NCI-H774 (cell line): ENCODE measurements at places on chromosomes 2 and 18.

GRCh38 chr2:168699844-168700417 lies 102.5 kb upstream of the NOSTRIN start:
- DNase-seq: no peak

GRCh38 chr2:2085533-2085932 lies 245.5 kb downstream of the MYT1L start:
- no peak for DNase-seq

DNA sequence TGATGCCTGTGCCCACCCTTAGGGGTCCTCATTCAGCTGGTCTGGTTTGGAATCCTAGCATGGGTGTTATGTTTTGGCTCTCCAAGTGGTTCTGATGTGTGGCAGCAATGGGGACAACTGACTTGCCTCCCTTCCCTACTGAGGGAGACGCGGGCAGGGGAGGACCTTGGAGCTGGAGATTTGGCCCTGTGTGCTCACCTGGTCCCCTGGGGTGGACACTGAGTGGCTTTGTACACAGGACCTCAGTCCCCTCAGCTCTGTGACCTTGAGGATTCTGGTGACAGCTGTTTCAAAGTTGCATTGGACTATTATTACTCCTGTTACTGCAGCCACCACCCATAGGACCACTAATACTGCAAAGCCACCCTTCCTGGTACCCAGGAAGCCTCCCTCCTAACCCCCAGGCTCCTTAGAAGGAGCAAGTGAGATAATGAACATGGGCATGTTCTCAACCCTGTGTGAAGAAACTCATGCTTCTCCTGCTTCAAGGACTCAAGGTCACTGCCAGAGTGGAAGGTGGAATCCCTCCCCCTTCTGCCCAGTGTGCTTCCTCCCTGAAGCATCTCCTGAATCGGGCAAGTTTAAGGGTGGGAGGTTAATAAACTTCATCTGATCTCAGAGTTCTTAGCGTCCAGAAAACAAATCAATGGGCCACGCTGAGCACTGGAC lies 26.5 kb downstream of the TMEM182 start:
- no peak for DNase-seq

GRCh38 chr18:23964282-23965238 lies 50.0 kb upstream of the TTC39C start:
- DNase-seq: no peak

DNA sequence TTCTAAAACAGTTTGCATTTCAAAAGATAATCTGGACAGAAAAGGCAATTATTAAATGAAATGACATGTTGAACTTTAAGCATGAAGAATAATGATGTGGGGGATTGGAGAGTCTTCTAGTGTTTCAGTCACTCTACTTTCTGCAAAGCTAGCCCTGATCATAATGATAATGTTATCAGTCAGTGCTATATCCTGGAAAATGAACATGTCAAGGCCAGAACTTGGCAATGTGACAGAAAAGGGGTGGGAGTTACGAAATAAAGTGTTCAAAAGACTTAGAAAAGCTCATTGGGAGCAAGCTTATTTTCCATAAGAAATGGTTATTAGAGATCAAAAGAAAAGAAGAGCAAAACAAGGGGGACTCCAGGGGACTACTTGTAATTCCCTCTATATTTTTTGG lies 288.5 kb upstream of the SLC8A1 start:
- no peak for DNase-seq

DNA sequence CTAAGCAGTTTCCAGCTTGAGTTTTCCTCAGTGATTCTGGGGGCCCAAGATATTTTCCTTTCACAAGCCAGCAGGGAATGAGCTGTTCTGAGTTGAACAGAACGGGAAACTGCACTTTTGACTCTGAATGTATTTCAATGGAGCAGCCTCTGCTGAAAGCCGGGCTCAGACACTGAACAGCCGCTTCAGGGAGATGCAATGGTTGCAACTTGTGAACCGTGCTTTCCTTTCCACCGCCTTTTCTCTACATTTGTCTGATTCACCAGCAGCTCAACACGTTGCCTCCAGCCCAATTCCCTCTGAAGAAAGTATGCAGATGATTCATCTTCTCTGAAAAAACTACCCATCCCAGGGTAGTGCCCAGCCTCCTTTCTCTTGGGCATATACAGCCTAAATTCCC lies 119.3 kb upstream of the PKDCC start:
- no peak for DNase-seq

DNA sequence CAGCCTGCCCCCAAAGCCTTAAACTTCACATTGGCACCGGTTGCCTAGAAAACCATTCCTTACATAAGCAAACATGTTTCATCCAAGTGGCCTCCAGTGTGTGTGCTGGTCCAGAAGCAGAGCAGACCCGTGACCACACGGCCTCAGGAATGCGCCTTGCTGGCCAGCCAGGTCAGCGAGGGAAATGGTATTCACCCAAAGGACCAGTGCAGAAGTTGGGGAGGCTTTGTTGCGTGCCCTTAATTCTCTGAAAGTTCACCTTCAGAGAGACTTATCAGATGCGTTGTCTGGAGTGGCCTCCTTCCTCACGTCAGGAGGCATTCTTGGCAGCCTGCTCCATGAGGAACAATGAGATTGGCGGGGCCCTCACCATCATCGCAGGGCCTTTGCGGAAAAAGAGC lies 25.9 kb downstream of the NRP2 start:
- no peak for DNase-seq

- no peak for DNase-seq
Measured at GRCh38 chr2:43266711-43267111, 40.3 kb upstream of the ZFP36L2 start.

GRCh38 chr2:188403676-188404075 lies 112.0 kb downstream of the GULP1 start:
- DNase-seq: no peak

DNA sequence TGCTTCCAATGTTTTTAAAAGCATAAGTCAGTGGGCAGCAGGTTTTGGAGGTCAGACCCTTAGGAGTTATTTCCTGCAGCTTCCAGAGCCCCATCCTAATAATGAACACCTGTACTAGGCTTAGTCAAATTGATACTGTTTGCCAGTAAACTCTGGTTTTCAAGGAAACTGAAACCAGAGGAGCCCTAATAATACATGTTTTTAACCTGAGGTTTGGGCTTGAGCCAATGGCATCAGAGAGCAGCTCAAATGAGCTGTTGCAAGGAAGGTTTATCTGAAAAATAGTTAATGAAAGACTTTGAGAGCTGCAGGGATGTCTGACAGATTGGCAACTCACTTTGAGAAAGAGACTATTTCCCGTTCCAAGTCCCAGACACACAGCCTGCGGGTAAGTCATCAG lies 54.6 kb downstream of the DCC start:
- no peak for DNase-seq

- DNase-seq: no peak
Measured at GRCh38 chr2:164696634-164697033, 75.4 kb upstream of the GRB14 start.

- DNase-seq: no peak
Measured at GRCh38 chr2:152580714-152581113, 136.5 kb downstream of the PRPF40A start.

DNA sequence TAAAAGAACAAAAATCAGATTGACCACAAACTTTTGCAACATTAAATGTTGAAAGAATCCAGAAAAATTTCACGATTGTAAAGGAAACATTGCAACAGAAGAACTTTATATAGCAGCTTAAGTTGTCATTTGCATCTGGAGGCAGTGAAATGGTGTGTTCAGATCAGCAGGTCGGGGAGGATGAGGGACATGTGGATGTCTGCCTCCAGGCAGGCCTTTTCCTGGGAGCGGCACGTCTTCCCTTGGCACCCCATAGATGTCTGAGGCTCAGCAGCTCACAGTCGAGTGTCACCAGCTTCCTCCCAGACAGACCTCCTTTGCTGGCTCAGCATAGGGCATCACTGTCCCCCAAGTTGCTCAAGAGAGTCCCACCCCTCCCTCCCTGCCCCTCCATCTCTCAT lies 44.3 kb upstream of the ASB1 start:
- DNase-seq: no peak

GRCh38 chr2:141526760-141527159 lies 604.1 kb downstream of the LRP1B start:
- DNase-seq: no peak

GRCh38 chr18:28512357-28512756 lies 335.4 kb upstream of the CDH2 start:
- no peak for DNase-seq

DNA sequence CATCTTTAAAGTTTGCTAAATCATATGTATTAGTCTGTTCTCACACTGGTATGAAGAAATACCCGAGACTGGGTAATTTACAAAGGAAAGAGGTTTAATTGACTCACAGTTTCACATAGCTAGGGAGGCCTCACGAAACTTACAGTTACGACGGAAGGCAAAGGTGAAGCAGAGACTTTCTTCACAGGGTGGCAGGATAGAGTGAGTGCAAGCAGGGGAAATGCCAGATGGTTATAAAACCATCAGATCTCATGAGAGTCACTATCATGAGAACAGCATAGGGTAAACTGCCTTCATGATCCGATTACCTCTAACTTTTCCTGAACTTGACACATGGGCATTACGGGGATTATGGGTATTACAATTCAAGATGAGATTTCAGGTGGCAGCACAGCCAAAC lies 1075.2 kb upstream of the NRXN1 start:
- DNase-seq: no peak

- DNase-seq: no peak
Measured at GRCh38 chr18:7298149-7298548, 67.3 kb downstream of the LRRC30 start.

GRCh38 chr2:63053081-63053888 lies 2.7 kb downstream of the OTX1 start:
- no peak for DNase-seq

DNA sequence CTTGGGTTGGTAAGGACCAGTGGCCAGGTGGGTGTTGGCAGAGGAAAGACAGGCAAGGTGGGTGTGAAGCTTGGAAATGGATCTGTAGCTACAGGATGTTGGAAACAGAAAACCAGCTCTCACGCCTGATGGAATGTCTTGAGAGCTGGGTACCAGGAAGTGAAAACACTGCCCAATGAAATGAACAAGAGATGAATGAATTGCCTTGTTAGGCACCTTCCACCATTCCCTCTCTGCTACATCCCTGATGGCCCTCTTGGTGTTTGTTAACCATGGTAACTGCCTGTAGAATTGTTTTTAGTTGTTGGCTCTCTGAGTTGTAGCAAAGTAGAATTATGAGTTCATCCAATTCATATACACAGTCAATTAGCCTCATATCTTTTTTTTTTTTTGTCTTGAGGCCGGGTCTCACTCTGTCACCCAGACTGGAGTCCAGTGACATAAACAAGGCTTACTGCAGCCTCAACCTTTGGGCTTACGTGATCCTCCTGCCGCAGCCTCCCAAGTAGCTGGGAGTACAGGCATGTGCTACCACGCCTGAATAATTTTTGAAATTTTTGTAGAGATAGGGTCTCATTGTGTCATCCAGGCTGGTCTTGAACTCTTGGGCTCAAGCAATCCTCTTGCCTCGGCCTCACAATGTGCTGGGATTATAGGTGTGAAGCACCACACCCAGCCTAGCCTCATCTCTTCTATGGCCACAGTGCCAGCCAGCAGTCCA lies 9.5 kb downstream of the KCMF1 start:
- no peak for DNase-seq

- DNase-seq: no peak
Measured at GRCh38 chr2:71826299-71826698, 321.4 kb downstream of the CYP26B1 start.

DNA sequence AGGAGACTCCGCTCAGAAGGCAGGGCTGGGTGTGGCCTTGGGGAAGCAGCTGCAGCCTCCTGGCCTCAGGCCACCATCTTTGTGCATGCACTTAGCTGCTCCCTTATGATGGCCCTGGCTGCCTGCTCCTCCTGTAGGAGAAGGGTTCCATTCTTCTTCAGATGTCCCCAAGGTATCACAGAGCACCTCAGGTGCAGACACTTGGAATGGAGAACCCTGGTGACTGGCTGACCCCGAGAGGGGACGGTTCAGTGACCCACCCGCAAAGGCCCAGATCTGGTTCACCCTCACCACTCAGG lies 9.6 kb downstream of the GPAT2 start:
- DNase-seq: no peak

GRCh38 chr2:20313659-20314058 lies 37.0 kb downstream of the PUM2 start:
- no peak for DNase-seq

DNA sequence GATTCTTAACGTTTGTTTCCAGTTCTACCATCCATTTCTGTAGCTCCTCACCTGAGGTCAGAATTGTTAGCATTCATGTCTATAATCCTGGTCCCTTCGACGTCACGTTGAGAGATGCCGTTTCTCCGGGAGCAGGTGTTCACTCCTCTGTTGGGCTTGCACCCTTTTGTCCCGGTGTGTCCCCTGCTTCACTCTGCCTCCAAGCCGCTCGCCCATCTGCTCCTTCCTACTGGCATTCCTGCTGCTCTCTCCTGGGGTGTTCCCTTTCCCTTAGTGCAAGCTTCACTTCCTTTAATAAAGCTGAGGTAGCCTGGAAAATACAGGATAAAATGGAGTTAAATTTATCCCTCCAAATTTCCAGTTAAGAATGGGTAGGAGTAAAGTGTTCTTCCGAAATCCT lies 61.9 kb upstream of the CABYR start:
- peak; percentile 41 for DNase-seq

GRCh38 chr2:196427986-196428634 lies 211.4 kb upstream of the CCDC150 start:
- DNase-seq: no peak

DNA sequence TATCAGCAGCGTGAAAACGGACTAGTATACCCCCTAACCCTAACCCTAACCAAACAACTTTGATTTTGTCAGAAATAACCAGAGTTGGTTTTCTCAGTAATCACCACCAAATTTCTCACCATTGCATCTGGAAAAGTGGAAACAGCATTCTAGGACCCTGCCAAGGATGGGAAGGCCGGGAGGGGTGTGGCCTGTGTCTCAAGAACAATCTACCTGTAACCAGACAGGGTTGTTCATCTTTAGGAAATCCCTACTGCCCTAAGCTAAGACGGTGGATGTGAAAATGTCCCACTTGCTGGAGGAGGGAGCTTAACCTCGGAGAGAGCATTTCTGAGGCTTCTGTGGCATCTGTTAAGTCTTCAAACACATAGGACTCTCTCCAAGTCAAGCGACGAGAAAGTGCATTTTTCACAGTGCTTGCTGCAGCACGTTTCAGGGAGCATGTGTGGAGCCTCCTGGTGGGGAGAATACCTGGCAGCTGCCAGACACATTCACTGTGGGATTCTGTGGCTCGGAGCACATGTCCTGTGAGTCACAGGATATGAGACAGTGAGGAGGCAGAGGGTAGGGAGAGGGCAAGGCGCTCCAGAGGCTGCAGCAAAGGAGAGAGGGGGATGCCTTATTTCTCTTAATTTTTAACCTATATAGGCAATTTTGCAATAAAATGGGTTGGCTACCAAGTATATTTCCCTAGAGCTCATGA lies 207.5 kb downstream of the SPP2 start:
- no peak for DNase-seq

DNA sequence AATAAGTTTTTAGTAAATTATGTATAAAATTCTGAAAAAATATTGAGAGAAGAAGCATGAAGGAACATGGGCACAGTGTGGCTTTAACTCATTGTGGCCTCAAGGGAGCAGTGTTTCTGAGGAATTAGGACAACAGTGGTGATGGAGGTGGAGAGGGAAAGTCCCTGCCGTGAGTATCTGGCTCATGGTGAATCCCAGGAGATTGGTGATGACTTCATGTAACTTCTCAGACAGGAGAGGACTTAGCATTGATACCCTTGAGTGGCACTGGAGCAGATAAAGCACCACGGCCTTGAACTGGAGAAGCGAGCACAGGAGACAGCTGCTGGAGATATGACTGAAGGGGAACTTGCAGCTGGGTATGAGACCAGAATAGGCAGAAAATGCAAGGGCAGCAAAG lies 35.0 kb upstream of the LRP1B start:
- DNase-seq: no peak
